Activated CD4-positive, alpha-beta T cell treated with anti-CD3 and anti-CD28 coated beads for 24 hours (primary cell): ENCODE measurements at places on chromosomes 7 and 10.

DNA sequence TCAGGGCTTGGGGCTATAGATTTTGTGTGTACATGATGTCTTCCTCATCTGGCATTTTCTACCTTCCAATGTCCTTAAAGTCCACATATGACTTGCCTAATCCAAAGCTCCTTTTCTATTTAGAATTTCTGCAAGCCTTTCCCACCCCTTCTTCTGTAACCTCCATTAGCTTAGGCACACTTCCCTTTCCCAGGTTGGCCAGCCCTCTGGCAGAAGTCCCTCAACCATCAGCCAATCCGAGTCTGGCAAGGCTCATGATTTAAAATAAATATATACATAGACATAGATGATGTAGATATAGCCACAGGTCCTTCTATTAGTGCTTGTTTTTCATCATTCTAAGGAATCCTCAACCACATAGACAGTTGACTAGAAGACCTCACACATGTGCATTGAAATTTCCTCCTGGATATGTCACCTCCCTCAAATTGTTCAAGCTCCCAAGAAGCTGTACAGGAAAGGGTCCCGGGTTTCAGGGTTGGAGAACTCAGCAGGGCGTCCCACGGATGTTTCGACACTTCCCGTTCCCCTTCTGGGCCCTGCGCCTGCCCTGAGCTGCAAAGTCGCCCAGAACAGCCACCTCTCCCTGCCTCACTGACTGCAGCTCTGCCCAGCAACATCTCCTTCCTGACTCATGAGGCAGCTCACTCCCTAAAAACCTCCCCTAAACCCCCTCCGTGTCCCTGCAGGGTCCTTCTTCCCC lies 20.4 kb upstream of the PIK3AP1 start:
- DNase-seq, result no peak

GRCh38 chr10:13701157-13701919 lies 114.6 kb downstream of the PRPF18 start:
- no peak for DNase-seq

- no peak for DNase-seq
Measured at GRCh38 chr10:12980713-12981306, 20.7 kb downstream of the CCDC3 start.

GRCh38 chr10:102726274-102726673 lies 11.8 kb downstream of the SFXN2 start:
- DNase-seq, result no peak

DNA sequence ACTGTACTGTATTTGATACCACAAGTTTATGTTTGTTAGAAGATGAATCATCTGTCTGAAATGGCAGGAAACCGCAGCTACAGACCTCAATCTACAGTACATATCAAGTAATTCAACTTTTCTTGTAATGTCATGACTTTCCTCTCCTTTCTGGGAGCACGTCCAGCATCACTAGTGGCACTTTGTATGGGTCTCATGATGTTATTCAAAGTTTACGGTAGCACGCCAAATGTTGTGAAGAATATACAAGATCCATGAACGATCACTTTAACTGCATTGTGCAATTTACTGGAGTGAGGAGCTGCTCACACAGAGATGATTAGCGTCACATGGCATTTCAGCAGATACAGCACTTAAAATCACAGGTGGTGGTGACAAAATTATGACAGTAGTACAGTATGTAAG lies 257.8 kb upstream of the GNAI1 start:
- DNase-seq, result no peak

GRCh38 chr7:99579956-99580777 lies 17.9 kb upstream of the TMEM225B start:
- peak; percentile 25 for DNase-seq

DNA sequence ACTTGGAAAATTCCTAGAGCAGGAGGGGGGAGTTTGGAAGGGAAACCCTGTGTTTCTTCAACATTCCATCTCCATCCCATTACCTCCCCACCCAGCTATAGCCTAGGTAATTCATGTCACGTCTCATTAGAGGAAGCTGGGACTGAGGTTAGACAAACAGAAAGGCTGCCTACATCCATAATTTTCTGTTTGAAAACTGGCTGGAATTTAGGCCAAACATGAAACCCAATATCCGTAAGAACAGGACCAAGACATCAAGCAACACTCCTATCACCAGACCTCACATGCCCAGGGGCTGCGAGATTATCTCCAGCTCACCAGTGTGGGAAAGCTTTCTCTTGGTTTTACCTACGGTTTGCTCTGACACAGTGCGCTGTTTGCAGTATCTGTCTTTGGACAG lies 316.3 kb downstream of the FRMD4A start:
- DNase-seq, result no peak

- DNase-seq, result no peak
Measured at GRCh38 chr10:124392626-124393342, 25.9 kb downstream of the OAT start.

- no peak for DNase-seq
Measured at GRCh38 chr7:46664453-46664852, 743.4 kb upstream of the IGFBP3 start.

DNA sequence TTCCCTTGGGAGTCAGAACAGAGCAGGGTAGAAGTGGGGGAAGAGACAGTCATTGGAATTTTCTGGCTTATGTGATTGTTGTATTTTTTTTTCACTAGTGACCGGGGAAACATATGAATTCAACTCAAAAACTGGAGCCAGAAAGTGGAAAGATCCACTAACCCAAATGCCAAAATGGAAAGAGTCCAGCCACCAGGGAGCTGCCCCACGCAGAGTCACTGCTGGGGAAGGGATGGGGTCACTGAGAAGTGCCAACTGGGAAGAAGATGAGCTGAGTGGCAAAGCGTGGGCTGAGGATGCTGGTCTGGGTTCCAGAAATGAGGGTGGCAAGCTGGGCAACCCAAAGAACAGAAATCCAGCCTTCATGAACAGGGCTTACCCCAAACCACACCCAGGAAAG lies 69.2 kb downstream of the CDHR3 start:
- no peak for DNase-seq

- no peak for DNase-seq
Measured at GRCh38 chr10:128928231-128928836, 538.7 kb upstream of the MGMT start.
